ENCODE measurements at places on chromosomes 5 and 9.

GRCh38 chr5:41925555-41925951 is 472 bp downstream of the FBXO4 start:
- peak; percentile 58 for DNase-seq

- DNase-seq = no peak
Measured at GRCh38 chr9:16106021-16106571, 553.3 kb downstream of the CCDC171 start.

GRCh38 chr9:88852794-88853193 is 138.5 kb upstream of the S1PR3 start:
- DNase-seq = peak; percentile 65

DNA sequence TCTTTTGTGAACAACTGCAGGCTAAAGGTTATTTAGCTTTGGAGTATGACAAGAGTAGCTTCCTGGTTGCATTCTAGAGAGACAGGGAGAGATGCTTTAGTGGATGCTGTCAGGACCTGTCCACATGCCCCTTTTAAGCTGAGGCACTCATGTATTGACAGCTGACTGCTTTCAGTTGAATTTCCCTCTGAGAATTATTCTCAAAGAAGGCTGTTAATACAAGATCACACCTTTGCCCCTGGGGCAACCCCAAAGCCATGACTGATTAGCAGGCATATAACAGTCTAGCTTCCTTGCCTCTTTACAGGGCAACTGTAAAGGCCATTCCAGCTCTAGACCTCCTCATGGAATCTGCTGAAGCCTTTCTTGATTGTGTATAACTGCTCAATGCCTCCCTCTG is 117.6 kb upstream of the ATP10B start:
- no peak for DNase-seq

- DNase-seq = peak; percentile 55
Measured at GRCh38 chr5:33299621-33300208, 141.1 kb upstream of the TARS1 start.

DNA sequence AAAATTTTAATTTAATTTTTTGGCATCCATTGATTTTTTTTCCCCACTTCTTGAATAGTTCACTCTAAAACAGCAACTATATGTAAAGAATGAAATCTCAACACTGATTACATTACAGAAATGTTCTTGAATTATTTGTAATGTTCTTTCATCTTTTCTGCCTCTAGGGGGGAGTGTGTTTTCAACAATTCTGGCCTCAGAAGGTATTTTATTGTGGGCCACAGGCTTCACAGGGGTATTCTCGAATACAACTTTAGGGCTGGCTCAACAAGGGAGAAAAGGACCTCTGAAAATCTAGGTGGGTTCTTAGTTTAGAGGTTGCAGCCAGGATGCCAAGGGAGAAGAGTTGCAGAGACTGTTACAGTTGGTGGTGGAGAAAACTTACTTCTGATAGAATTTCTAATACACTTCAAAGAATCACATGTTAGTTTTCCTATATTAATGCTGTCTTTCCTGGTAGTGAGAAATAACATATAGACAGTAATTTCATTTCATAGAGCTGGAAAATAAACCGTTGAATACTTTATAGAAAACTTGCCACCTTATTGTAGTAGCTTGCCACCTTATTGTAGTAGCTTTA is 3.6 kb upstream of the NPR3 start:
- peak; percentile 35 for DNase-seq

- DNase-seq = no peak
Measured at GRCh38 chr5:53575101-53575500, 14.7 kb downstream of the NDUFS4 start.

GRCh38 chr9:81753436-81753835 is 64.1 kb upstream of the TLE1 start:
- DNase-seq = peak; percentile 41

DNA sequence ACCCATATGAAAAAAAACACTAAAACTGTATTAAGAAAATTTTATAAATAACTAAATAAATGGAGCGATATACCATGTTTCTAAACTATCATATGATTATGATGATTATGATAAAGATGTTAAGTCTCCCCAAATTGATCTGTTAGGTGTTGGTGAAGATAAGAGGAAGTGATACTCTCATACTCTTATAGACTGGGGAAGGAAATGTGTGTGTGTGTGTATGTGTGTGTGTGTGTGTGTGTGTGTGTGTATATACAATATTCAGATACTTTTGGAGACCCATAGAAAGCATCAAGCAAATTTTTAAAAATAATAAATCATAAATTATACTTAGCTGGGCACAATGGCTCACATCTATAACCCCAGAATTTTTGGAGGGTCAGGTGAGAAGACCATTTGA is 62.9 kb downstream of the TMEM232 start:
- DNase-seq = no peak

DNA sequence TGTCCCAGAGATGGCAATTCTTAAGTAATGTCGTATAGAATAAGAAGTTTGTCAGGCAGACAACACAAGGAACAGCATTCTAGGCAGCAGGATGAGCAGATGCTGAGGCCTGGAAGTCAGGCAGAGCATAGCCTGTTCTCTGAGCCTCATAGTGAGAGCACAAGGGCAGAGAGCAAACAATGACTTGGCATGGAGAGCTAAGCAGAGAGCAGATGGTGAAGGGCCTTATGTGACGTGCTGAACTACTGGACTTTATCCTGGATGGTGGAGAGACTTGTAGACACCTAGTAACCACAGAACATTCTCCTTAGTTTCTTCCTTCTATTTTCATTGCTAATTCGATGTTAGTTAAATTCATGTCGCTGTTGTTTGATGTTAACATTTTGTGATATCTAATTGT is 60.1 kb downstream of the KCTD16 start:
- no peak for DNase-seq

DNA sequence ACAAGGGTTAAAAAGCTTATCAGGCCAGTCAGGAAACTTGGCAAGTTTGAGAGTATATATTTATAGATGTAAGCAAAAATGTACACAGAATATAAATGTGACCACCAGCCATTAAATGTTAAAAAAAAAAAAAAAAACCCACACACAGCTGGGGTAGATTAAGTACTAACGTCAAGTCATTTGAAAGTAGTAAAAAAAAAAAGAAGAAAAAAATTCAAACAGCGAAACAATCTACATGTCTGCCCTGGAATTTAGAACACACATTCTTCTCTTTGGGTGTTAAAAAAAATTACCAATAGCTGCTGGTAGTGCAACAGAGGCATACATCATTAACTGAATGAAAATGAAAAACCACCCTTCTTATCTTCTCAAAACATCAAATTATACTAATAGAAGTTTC is 269.7 kb downstream of the MLLT3 start:
- DNase-seq = no peak

- peak; percentile 89 for DNase-seq
Measured at GRCh38 chr9:4147476-4148230, 152.2 kb downstream of the GLIS3 start.

GRCh38 chr9:840343-840742 is 1.2 kb upstream of the DMRT1 start:
- no peak for DNase-seq

- no peak for DNase-seq
Measured at GRCh38 chr9:80496901-80497556, 925.3 kb downstream of the TLE4 start.

GRCh38 chr5:34526682-34527305 is 129.3 kb upstream of the RAI14 start:
- DNase-seq = no peak

DNA sequence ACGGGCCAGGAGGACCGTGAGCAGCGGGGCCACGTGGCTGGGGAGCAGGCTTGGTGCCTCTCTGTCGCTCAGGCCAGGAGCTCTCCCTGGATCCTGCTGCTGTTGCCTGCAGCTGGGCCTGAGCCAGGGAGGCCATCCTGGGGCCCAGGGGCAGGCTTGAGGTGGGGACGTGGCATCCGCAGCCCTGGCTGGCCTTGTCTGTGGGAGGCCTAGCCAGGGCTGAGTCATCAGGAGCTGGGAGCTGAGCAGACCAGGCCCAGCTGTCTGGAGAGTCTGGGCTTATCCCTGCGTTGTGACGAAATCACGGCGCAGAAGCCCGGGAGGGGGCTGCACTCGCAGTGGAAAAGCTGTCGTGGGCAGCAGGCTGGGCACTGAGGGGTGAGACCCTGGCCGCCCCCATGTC is 138.8 kb upstream of the COL5A1 start:
- DNase-seq = peak; percentile 80

GRCh38 chr5:32004404-32004803 is 169.7 kb downstream of the GOLPH3 start:
- DNase-seq = no peak

- no peak for DNase-seq
Measured at GRCh38 chr5:87576867-87577266, 164.1 kb upstream of the CCNH start.

DNA sequence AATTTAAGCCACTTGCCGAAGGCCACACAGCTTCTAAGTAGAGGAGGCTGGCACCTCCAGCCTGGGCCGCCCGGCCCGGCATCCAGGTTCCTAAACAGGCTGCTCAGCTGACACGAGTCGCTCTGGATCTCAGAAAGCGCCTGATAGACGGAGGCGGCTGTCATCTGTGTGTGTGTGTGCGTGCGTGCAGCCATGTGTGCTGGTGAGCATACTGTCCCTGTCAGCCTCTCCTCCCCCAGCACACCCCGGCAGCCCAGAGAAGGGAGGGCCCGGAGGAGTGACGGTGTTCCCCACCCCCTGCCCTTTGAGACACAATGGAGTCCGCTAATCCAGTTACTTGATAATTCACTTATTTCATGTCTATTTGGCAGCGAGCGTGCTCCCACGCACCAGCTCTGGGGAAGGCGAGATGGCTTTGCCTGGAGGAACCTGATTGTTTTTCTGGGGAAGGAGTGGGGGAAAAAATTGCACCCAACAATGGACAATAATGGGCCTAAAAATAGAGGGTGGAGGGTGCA is 20.0 kb downstream of the NTNG2 start:
- DNase-seq = peak; percentile 25

GRCh38 chr5:174533751-174534241 is 190.6 kb upstream of the MSX2 start:
- peak; percentile 91 for DNase-seq

- no peak for DNase-seq
Measured at GRCh38 chr5:3301306-3301705, 294.3 kb upstream of the IRX1 start.

DNA sequence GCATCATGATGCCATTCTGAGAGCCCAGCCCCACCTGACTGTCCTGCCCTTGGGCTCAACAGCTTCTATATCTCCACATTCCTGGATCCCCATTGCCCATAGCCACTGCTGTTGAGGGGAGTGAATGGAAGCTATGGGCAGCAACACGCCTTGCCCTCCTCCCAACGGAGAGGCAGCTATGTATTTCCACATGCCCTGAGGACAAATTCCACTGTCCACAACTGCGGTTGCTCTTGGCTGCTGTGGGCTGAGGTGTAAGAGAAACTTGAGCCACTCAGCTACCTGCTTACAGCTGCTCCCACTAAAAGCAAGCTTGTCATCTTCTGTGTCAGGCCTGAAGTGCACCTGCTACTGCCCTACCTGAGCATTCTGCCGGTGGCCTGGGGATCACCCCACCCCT is 222.9 kb downstream of the PSAT1 start:
- DNase-seq = no peak
